Stimulated activated CD8-positive, alpha-beta memory T cell treated with anti-CD3 and anti-CD28 coated beads, Interleukin-2, amount 100 ng/mL, for 48 hours (primary cell): ENCODE measurements at places on chromosomes 5 and 9.

DNA sequence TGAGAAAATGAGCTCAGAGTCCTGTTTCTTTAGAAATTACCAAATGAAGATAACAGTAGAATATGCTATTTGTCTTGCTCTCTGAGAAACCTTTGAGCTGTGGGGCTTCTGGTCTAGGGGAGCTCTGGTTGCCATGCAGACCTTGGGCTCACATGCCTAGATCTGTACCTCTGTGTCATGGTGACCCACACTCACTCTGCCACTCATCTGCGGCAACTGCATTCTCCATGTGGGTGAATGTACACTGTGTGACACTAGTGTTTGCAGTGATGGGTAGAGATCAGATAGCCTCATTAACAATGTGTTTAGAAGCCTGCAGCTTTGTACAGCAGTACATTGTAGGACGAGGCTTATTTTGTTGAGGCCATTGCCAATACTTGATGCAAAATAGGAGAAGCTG, 521.2 kb downstream of the CHSY3 start:
- DNase-seq = no peak

DNA sequence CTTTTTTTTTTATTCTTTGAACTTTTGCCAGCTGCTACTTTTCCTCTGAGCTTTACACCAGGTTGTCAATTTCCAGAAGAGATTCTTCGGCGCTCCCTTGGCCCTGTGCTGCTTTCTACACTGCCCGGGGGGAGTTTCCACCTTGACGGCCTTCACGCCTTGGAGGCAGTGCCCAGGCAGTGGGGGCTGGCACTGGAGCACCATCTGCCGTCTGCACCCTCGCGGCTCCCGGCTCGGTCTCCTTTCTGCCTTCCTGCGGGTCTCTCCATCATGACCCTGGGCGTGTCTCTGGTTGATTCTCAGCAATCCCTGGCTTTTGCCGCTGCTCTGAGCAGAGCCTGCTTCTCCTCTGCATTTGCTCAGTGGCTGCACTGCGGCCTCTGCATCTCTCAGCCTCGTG, 2.9 kb downstream of the SLC6A18 start:
- no peak for DNase-seq

DNA sequence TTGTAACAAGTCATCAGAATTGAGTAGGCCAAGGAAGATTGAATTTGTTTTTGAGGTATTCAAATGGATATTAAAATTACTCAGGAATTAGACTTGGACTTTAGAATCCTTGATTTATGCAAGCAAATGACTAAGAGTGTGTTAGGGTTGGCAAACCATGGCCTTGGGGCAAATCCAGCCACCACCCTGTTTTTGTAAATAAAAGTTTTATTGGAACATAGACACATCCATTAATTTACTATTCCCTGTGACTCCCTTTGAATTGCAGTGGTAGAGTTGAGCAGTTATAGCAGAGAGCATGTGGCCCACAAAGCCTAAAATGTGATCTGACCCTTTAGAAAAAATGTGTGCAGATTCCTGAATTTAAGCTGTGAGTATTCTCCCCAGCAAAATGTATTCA, 115.6 kb downstream of the WDR70 start:
- no peak for DNase-seq

GRCh38 chr5:175285261-175285660, 158.7 kb downstream of the DRD1 start:
- no peak for DNase-seq

DNA sequence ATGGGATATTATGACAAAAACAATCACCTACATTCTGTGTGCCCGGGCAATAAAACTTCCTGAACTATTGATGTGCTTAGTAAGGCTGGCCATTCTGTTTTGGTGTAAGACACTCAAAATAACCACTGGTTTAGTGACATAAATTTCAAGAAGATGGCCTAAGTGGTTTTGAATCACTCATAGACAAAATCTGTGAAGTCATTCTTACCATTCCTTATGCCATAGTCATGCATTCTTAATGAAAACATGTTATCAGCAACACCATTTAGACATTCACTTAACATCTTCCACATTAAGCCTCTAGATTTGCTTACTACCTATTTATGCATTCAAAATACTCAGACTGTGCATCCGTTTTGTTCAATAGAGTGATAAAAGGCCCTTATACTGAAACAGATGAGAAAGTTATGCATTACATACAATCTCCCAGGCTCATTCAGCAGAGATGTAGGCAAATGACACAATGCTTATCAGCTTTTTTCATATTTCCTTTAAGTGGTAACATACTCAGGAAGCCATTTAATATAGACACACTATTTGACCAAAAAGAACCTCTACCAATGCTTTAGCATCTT, 848.8 kb upstream of the DMAC1 start:
- DNase-seq = no peak

- no peak for DNase-seq
Measured at GRCh38 chr5:141641634-141642267, 5.0 kb downstream of the RELL2 start.

DNA sequence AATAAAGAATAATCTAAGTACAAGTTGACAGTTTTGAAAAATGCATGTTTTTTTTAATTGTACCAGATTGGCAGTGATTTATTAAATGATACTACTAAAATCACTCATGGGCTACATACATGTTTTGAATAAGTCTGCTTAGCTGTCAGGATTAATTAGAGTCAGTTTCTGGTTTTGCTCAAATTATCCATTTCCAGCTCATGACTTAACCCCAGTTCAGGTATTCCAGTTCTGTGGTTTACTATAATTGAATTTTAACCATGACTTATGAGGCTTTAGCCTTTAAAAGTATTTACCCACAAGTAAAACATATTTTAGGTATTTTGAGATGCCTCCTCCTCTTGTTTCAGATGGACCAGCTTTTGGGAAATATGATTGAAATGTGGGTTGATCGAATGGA, 17.8 kb upstream of the LRRC70 start:
- no peak for DNase-seq

DNA sequence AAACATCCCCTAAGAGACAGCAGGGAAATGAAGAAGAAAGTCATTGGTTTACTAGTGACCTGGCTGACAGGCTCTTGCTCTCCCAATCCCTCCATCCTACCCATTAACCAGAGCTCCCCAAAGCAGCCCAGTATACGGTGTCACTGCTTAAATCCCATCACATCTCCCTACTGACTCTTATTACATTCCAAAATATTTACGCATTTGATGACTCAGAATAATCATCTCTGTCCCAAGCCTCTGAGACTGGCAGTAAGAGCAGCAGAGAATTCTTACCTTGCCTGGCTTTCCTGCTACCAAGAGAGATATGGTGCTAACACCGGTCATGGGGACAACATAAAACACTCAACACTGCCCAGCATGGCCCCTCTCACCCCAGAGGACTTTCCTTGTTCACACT, 20.2 kb upstream of the WHRN start:
- DNase-seq = no peak

DNA sequence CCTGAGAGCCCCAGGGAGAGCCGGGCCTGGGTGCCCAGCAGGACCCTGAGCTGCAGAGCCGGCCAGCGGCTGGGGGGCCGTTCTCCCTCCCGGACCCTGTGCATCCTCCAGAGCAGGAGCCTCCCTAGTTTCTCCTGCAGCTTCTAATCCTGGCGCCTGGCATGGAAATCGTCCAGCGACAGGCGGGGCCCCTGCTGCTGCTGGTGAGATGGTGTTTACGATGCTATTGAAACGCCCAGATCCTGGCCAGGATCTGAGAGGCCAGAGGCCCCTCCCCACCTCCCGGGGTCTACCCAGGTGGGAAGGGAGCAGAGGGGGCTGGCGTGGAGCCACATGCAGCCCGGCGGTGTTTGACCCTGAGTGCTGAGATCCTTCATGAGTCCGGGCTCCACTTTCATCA, 38.2 kb upstream of the CEP72 start:
- DNase-seq = no peak

DNA sequence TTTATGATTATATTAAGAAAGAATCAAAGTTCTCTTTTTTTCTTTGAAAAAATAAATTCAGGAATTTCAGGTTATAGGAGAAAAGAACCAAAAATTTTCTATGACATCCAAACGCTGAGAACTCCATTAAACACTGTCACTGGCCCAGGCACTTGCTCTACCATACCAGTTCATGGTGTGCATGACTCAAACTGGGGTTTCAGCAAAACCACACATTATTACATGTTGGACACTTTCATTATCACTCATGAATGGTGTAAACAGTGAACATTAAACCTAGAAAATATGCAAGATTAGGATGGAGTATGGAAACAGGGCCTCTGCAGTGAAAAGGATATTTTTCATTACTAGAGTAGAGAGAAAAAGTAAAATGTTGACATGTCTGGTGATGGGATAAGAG, 369.9 kb upstream of the FAM174A start:
- no peak for DNase-seq

DNA sequence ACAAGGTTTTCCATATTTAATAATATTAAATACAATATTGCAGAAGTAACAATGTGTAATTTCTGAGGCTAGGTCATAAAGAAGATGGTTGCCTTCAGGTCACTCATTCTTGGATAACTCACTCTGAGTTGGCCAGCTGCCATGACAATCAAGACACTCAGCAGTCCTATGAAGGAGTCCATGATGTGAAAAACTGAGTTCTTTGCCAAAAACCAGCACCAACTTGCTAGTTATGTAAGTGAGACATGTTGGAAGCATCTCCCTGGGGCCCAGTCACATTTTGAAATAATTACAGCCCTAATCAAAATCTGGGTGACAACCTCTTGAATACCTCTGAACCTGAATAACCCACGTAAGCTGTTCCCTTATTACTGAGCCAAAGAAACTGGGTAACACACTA, 453.2 kb downstream of the CDH18 start:
- no peak for DNase-seq

- no peak for DNase-seq
Measured at GRCh38 chr9:100534401-100534800, 43.5 kb upstream of the CAVIN4 start.

- DNase-seq = no peak
Measured at GRCh38 chr5:57513785-57514184, 31.2 kb upstream of the ACTBL2 start.
